DND-41 (cell line): ENCODE measurements at places on chromosomes 5 and 9.
A peak's percentile ranks its signal among the peaks of the same experiment; 100 is the strongest.

GRCh38 chr5:134406390-134406789 is 5.3 kb downstream of the CDKN2AIPNL start:
- no peak for DNase-seq

- DNase-seq: no peak
Observed at GRCh38 chr9:15244001-15244441, 63.0 kb downstream of the TTC39B start.

- DNase-seq: no peak
Observed at GRCh38 chr5:77683171-77683732, 44.7 kb upstream of the OTP start.

- DNase-seq: no peak
Observed at GRCh38 chr9:130409246-130409645, 35.5 kb upstream of the ASS1 start.

DNA sequence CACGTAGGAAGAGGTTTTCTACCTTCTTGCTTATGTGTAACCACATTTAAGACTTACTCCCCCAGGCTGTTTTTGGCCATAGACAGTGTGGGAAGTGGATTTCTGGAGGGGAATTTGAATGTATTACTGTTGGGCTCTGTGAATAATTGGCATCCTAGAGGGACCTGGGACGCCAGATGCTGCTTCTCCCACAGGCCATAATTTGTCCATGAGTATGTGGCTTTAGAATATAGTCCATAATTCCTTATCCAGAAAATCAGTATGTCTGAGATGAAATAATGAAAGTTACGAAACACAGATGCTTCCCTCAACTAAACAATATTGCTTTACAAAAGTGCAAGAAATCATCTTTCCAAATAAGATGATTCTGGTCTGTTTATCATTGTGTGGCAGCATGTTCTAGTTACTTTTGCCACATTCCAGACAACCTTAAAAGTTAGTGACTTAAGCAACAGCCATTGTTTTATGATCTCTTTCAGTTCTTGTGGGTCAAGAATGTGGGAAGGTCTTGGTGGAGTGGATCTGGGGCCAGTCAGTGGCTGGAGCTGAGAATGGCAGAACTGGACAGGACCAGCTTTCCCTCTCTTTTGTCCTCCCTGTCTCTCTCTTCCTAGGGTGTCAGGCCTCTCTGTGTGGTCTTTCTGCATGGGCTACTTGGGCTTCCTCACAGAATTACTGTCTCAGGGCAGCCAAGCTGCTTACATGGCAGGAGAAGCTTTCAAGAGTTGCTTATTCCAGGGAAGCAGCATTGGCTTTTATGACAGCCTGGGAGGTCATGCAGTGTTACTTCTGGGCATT is 79.4 kb downstream of the FBXL7 start:
- DNase-seq: no peak

DNA sequence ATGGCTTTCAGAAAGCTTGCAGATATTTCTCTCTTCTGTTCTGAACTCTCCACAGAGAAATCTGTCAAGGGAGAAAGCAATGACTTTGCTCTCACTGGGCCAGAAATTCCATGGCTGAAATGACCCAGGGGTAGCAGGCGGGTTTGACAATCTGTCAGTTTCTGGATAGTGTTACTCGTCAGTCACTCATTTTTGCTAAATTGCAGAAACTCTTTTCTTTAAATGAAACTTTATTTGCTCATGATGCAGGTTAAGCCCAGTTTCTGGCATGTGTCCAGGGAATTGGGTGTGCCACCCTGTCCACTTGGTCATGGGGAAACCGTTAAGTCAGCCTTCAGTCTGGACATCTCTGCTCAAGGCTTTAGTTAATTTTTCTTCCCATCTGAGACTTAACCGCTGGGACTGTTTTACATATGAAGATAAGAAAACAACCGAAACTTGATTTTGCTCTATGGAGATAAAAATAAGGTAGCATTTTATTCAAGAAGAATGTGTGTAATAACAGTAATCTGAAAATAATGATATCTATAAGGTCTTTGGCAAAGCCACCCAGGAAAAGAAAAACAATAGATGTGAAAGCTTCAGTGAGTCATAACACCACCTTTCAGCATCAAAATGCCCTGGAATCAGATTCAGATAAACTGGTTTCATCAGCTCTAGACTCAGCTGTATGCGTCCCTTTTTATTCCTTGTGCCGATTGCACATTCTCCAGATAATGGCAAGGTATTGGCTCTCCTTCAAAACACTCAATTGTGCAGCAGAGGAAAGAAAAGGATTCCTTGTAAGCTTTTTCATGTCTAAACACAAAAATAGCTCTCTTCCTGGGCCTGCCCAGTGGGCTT is 308.3 kb downstream of the ZSWIM6 start:
- no peak for DNase-seq

- DNase-seq: peak; percentile 73
Observed at GRCh38 chr5:108003178-108003577, 332.4 kb upstream of the EFNA5 start.

DNA sequence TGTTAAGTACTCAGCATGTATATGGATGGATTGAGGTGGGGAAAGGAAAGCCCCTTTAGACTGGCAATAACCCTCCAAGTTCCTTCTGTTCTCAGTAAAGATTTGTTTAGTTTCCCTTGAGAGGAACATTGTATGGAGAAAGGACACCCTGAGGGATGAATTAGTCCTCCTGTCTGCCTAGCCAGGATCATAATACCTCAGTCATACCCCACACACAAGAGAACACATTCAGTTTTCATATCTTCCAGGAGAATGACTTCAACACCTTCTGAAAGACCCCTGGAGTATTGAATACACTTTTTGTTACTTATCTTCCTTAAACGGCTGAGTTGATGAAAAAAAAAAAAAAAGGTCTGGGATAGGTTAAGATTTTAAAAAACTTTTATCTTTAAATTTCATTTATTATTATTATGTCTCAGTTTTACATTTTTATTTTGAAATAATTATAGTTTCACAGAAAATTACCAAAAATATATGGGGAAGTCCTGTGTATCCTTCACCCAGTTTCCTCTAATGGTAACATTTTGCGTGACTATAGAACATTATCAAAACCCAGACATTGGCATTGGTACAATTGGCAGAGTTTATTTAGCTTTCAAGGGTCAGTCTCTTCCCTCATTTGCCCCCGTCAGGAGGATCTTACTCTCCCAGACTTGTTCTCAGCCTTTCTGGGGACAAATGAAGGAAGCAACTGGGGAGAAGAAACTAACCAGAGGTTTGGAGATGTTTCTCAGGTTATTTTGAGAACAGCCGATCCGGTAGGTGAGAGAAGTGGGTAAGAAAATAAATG is 88.0 kb downstream of the ACTBL2 start:
- DNase-seq: no peak

GRCh38 chr9:19649336-19650041 is 139.3 kb downstream of the SLC24A2 start:
- no peak for DNase-seq

DNA sequence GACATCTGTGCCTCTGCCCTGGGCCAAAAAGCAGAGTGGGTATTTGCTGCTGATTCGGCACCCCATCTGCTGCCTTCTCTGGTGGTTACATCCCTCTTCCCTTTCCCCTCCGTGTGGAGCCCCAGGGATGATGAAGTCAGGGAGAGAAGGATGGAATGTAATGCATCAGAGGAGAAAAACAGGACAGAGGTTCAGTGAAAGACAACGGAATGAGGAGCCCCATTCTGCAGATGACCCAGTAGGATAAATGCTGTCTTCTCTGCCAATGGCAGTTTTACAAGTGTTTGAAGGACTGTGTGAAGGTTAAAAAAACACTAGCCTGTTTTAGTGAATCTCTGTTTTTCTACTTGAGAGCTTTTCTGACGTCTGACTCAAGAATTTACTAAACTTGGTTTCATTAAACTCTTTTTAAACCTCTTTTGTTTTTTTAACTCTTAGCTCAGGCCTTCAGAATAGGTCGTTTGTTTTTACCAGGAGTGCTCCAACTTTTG is 86.3 kb downstream of the NLN start:
- DNase-seq: no peak

GRCh38 chr9:132160802-132161742 is 786 bp upstream of the NTNG2 start:
- peak; percentile 74 for DNase-seq

- DNase-seq: no peak
Observed at GRCh38 chr5:77898385-77898784, 122.2 kb upstream of the TBCA start.

- no peak for DNase-seq
Observed at GRCh38 chr5:90994796-90995195, 388.3 kb downstream of the ARRDC3 start.

GRCh38 chr9:26301046-26301445 is 591.6 kb downstream of the CAAP1 start:
- no peak for DNase-seq

DNA sequence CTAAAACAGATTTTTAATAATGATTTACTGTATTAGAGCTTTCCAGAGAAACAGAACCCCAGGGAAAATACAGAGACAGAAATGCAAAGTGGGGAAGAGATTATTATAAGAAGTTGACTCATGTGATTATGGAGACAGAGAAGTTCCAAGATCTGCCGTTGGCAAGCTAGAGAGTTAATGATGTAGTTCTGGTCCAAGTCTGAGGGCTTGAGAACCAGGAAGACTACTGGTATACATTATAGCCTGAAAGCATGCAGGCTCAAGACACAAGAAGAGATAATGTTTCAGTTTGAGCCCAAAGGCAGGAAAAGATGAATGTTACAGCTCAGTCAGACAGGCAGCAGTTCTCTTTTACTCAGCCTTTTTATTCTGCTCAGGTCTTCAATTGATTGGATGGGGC is 98.8 kb upstream of the NFIL3 start:
- no peak for DNase-seq

DNA sequence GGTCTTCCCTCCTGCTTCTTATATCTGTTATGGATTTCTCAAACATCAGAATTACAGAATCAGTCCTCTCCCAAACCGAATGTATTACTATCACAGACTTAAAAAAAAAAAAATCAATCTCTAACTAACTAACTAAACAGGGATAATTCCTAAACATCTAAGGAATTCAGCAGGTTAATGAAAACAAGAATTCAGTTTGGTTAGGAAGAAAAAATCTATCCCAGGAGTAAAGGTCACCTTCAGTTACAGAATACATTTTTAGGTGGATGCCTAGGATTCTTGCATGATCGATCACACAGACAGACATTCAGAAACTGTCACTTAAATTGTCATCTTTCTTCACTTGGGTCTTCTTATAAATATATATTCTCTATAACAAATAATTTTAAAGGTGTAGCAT is 11.5 kb downstream of the PTAR1 start:
- DNase-seq: no peak
